ENCODE measurements at places on chromosomes 16 and 17.

- DNase-seq, result no peak
Measured at GRCh38 chr17:9175700-9176467, 154.6 kb downstream of the NTN1 start.

DNA sequence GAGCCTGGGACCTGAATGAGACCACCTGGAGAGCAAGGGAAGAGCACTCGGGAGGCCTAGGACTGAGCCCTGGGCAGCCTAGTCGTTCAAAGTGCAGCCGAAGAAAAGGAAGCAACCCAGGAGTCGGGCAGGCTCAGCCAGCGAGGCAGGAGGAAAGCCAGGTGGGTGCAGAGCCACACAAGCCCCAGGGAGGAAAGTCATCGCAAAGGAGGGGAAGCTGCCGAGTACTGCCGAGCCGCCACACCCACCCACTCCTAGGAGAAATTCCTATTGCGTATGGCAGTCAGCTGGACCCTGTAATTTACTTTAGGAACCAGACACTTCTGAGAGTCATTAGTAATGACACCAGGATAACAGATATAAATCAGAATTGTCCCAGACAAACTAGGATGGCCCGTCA lies 187.6 kb downstream of the KATNIP start:
- DNase-seq, result no peak

DNA sequence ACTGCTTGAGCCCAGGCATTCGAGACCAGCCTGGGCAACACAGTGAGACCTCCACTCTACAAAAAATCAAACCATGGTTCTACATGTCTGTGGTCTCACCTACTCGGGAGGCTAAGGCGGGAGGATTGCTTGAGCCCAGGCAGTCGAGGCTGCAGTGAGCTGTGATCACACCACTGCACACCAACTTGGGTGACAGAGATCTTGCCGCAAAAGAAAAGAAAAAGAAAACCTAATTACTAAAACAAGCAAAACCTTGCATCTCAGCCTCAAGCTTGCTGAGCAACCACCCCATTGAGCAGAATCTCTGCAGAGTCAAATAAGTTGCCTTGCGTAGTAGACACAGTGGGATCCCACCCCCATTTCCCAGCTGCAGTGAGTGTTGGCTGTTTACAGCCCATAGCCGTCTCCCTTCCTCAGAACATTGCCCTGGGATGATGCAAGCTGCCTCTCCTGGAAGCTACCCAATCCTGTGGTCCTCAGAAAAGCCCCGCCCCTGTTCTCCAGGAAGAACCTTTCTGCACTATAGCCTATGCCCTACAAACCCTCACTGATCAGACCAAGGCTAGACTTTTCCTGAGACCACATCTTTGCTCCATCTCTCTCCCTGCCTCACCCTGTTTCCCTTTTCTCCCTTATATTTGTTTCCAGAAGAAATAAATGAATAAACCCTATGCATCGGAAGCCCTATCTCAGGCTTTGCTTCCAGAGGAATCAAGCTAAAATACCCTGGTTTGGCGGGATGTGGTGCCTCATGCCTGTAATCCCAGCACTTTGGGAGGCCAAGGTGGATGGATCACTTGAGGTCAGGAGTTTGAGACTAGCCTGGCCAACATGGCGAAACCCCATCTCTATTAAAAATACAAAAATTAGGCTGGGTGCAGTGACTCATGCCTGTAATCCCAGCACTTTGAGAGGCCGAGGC lies 16.7 kb upstream of the ERN2 start:
- peak; percentile 36 for DNase-seq

GRCh38 chr17:9520649-9521048 lies 55.0 kb downstream of the STX8 start:
- DNase-seq, result no peak

GRCh38 chr17:58356231-58356630 lies 4.2 kb upstream of the SUPT4H1 start:
- DNase-seq, result no peak

DNA sequence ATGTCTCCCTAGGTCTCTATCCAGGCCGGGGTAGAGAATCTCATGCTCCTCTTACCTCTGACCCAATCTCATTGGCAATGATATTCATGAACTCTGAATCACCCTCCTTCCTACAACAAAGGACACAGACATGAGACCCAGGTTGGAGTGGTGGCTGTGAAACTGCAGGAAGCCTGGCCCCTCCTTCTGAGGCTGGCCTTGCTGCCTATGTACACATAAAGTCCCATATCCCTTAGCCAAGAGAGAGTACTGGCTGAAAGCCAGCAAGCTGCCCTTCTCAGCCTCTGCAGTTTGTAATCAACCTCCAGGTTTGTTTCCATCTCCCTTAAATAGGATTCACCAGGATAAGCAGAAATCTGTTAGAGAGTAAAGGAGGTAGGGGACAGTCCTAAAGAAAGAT lies 10.6 kb downstream of the AARSD1 start:
- no peak for DNase-seq

DNA sequence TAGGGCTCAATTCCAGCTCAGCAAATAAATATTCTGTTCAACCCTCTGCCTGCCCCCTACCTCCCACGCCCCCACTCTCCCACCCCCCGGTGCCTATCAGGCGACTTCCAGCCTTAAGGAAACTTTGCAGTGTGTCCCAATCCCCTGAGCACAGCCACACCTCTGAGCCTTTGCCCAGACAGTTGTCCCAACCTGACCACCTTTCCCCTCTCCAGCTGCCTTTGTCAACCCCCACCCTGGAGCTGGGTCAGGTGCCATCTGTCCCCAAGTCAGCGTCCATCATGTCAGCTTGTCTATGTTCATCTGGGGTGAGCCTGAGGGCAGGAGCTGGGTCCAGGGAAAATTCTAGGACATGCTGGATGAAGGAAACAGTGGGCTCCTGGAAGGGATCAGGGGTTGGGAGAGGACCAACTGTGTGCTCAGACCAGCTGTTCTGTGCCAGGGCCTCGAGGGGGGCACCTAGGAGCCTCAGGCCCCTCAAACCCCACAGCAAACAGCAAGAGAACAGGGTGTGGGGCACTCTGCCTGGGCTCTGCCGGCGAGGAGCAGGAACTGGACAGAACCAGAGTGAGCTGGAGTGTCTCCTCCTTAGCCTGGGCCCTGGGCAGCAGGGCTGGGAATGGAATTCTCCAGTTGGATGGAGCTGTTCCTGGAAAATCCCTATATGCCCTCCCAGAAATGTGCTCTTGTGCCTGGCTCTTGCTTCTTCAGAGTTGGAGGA lies 17.8 kb downstream of the CDH16 start:
- no peak for DNase-seq

- no peak for DNase-seq
Measured at GRCh38 chr16:84117494-84117843, 727 bp upstream of the MBTPS1 start.

- DNase-seq, result no peak
Measured at GRCh38 chr17:78486946-78487680, 90.1 kb downstream of the DNAH17 start.

All from AG10803 (cell line).